ENCODE measurements at places on chromosomes 6 and 20.

DNA sequence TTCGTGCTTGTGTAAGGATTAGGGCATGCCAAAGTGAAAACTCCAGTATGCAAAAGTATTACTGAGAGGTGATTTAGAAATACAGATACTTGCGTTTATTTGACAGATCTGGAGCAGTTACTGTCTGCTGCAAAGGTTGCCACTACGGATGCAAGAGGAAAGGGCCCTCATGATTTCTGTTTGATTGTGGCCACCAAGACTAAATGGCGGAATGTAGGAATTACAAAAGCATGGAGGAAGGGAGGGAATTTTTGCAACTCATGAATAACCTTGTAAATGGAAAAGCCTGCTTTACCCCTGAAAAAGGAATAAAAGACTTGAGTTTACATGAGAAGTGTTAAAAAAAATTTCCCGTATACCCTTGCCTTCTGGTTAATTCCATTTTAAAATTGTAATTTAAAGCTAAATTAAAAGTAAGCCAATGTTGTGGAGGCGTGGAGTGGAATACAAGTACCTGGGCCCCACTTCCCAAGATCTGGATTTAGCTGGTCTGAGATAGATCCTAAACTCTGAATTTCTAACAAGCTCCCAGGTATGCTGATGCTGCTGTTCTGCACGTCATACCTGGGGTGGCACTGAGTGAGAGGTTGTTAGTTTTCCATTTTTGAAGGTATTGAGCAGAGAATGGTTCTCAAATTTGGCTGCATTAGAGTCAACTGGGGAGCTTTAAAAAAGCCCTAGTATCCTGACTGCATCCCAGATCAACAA lies 56.6 kb upstream of the NKX2-2 start:
- DNase-seq: no peak

DNA sequence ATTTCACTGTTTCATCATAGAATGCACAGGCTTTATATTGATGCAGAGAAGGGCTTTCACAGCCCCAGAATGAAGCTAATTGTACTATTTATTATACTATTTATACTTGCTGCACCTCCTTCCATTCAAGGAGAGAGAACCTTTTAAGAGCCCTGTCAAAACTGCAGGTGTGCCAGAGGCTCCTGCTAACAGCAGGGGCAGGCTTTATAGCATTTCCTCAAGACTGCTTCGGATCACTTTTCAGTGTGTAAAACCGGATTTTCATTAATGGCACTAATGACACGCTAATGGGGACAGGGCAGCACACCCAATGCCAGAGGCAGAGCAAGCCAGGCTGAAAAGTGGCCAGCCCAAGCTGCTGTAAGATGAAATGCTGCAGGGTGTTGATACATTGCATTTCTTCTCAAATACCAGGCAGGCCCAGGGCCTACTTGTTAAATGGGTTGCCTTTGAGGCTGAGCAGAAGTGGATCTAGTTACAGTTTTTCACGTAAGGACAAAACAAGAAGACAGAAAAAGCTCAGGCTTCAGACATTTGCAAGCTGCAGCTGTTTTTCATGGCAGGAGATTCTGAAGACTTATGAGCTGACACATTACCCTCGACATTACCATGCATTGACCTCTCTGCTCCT lies 487.7 kb upstream of the BTBD3 start:
- no peak for DNase-seq

DNA sequence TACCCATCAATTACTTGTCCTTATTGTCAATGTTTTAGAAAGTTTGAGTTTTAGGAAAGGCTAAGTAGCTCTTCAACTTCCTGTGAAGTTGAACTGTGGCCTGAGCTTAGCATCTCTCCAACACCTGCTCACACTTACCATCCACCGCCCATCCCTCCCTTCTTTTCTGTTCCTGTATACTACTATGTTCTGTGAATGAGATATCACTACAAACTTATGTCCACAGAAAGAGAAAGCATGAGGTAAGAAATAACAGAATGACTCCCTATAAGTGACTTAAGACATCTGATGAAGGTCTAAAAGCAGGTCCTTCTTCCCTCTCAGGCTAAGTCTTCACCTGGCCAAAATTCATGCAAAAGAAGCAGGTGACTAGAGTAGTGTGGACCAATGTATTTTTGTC lies 246.3 kb upstream of the PREP start:
- no peak for DNase-seq

GRCh38 chr20:1376408-1377270 lies 16.2 kb downstream of the FKBP1A start:
- DNase-seq: no peak

DNA sequence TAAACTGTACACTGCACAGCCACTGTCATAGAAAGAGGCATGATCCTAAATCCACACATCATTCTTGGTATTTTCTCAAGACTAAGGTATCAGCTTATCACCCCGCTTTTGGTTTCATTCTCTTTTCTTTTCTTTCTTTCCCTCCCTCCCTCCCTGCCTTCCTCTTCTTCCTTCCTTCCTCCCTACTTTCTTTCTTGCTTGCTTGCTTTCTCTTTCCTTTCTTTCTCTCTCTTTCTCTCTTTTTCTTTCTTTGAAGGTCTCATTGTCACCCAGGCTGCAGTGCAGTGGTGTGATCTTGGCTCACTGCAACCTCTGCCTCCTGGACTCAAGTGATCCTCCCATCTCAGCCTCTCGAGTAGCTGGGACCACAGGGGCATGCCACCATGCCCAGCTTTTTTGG lies 81.1 kb downstream of the MAP7 start:
- DNase-seq: no peak

DNA sequence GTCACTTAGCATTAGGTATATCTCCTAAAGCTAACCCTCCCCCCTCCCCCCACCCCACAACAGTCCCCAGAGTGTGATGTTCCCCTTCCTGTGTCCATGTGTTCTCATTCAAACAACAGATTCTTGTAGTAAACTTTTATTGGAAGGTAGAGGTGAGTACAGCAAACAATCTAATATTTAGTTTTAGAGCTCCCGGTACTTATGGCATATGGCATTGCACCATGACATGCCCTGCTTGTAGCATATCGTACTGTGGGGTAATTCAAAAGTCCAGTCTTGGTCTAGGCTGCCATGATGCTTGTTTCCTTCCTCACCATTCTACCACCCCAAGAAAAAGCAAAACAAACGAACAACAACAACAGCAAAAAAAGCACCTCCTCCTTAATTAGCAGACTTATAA lies 289.5 kb downstream of the ZNF217 start:
- no peak for DNase-seq

GRCh38 chr6:158801655-158802294 lies 17.4 kb downstream of the EZR start:
- no peak for DNase-seq

DNA sequence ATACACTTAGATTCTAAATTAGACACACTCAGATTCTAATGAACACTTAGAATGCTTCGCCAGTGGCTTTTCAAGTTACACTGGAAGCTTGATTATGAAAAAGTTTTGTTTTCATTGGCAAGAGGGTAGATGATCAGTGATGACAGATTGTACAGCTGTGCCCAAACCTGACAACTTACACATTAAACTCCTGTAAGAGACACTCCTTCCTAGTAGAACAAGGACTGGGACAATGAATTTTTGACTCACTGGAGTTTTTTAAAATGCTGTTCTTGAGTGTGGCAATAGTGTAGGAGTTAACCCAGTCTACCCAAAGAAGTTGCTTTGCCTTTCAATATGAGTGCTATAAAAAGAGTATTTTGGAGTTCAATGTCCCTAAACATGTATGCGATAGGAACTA lies 140.8 kb downstream of the SLC16A10 start:
- no peak for DNase-seq

DNA sequence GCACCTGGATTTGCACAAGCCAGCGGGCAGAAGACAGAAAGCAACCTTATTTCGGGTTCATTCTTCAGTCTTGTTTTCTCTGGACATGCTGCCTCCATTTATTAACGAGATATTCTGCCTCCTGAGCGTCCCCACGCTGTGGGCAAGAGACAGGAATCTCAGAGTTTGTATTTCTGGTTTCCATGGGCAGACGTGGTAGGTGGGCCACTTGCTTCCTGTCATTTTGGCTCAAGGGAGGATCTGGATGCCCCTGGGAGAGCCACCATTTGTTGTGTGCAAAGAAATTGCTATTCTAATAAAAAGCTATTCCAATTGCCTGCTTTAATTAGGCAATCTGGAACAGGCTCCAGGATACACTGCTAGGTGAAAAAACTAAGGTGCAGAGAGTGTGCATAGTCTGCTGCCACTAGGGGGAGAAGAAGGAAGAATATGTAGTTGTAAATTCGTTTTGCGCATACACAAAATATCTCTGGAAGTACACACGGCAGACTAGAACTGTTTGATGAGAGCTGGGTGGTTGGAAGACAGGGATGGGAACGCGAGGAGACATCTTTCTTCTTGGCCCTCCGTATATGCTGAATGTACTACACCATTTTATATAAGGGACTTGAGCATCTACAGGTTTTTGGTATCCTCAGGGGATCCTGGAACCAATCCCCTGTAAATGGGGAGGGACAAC lies 30.1 kb upstream of the SLC16A10 start:
- DNase-seq: peak; percentile 56

DNA sequence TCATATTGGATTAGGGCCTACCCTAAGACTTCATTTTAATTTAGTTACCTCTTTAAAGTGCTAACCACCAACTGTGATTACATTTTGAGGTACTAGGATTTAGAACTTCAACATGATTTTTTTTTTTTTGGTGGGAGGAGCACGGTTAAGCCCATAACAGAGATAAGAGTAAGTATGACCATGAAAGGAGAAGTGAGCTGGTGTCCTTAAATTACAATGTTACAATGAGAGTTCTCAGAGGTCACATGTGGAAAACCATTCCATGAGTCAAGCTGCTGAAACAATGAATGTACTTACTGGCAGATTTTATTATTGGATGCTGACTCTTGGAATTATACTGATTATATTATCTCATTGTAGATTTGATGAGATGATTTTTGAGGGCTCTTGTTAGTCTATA lies 779.3 kb upstream of the CITED2 start:
- DNase-seq: no peak

DNA sequence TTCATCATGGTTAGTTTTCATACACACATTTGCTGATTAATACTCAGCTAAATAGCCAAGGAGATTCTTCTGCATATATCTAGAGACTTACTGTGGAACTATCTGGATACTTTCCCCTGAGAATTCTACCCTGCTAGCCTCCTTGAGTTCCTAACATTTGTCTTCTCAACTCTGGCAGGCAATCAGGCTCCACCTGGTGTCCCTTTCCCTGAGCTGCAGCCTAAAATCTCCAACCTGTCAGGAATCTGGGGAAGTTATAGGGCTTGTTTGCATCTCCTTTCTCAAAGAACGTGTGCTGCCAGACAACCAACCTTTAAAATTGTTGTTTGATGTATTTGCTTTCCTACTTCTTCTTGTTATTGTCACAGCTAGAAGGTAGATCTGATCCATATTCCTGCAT lies 73.4 kb downstream of the FUT9 start:
- no peak for DNase-seq

GRCh38 chr6:113684382-113684901 lies 172.7 kb upstream of the MARCKS start:
- no peak for DNase-seq
